Stimulated activated CD8-positive, alpha-beta memory T cell treated with anti-CD3 and anti-CD28 coated beads, Interleukin-15, amount 100 ng/mL, for 48 hours (primary cell): ENCODE measurements at places on chromosomes 7 and 10.

- no peak for DNase-seq
Measured at GRCh38 chr7:74665296-74665938, 7.9 kb downstream of the GTF2I start.

DNA sequence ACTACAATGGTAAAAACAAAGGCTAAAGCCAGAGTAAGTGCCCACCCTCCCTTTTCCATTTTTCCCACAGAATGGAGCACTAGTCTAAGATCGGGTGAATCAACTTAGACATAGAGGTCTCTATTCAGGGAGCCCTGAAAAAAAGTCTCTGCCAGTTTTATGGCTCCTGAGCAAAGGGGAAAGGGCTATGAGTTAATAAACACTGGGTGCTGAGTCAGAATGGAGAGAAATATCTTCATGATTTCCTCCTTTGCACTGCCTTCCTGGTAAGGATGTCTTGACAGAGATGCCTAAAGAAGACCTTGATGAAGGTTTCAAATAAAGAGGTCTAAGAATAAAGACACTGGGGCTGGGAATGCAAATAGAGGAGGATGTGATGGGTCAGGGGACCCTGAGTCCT, 607.4 kb upstream of the MBL2 start:
- DNase-seq = no peak

GRCh38 chr10:69558559-69558958, 14.7 kb downstream of the NEUROG3 start:
- no peak for DNase-seq

- DNase-seq = no peak
Measured at GRCh38 chr7:135253851-135254771, 20.5 kb downstream of the STRA8 start.

DNA sequence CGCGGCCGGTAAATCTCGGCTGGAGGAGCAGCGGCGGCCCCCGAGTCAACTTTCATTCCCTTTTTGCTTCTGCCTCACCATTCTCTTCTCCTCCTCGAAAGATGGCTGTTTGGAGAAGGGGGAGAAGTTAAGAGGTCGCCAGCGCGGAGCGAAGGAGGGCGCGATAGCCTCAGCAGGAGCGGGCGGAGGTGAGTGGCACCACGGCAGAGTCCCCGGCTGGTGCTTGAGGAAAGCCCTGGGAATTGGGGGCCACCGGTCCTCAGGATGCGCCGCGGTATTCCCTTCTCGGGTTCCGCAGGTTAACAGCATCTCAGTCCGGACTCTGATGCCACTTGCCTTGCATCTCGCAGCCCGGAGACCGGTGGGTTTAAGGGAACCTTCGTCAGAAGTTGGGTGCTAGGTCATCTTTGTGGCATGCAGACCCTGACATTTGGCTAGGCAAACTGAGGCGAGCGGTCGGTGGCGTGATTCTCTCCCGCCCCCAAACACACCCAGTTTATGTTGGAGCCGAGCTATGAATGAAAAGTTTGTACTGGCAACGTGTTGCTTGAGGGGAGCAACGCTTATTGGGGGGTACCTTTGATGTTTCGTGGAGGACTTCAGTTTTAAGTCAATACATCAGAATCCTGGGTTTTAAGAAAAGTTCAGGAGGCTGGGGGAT, 59.5 kb upstream of the PRPS1L1 start:
- DNase-seq = no peak

GRCh38 chr10:3640816-3641215, 144.2 kb downstream of the KLF6 start:
- no peak for DNase-seq

GRCh38 chr7:83065714-83066113, 97.0 kb downstream of the PCLO start:
- DNase-seq = no peak

GRCh38 chr7:66376264-66376945, 171.3 kb downstream of the TPST1 start:
- DNase-seq = no peak

- no peak for DNase-seq
Measured at GRCh38 chr10:97509120-97509680, 10.5 kb downstream of the UBTD1 start.

DNA sequence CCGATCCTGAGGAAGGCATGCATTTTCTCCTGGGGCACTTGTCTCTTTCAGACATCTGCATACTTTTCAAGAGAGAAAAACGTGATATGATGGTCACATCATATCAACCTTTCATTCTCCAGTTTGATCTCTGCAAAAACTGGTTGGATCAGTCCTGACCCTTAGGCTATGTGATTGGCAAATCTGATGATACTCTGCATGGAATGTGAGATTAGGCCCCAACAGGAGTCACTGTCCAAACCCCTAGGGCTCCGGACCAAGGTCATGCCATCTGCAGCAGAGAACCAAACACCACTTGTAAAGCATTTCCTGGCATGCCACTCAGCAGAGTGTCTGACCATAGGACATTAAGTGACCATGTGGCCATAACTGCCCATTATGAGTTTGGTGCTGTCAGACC, 8.6 kb downstream of the GCK start:
- DNase-seq = no peak

GRCh38 chr7:94630855-94631254, 25.1 kb downstream of the SGCE start:
- DNase-seq = no peak

- DNase-seq = no peak
Measured at GRCh38 chr7:37160656-37161055, 288.0 kb downstream of the ELMO1 start.

DNA sequence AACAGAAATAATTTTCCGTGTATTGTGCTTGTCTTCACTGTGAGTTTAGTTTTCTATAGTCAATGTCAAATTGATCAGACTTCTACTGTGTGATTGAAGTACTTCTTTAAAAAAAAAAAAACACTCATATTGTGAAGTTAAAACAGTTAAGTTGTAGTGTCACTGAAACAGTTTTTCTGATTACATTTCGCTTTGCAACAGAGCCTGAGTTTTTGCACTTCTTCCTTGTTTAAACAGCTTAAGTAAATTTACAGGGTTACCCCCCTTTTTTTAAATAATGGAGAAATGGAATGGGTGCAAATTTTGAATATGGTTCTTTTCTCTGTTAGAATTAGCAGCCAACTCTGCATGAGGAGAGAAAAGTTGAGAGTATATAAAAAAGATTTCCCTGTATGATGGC, 117.3 kb downstream of the VTI1A start:
- DNase-seq = no peak

- no peak for DNase-seq
Measured at GRCh38 chr10:96369890-96370583, 11.2 kb upstream of the OPALIN start.

DNA sequence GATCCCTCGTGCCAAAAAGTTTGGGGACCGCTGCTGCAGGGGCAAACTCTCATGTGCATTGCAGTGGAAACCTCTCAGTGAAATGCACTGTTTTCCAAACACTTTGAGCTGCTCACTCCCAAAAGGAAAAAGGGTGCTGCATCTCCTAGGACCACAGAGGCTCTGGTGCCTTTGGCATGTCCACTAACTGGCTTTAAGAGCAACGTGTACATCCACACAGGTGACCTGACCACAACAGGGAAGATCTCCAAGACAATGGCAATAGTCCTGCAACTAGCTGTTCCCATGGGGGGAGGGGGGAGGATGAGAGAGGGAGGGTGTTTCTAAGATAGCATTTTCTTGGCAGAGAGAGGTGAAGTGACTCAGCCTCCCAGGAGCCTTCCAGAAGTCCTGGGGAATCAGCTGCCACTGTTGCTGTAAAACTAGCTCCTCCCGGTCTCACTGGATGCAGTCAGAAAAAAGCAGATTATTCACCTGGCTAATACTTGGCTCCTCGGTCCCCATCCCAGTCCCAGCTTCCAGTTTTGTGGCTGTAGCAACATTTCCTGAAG, 181.7 kb downstream of the HECW1 start:
- DNase-seq = no peak

DNA sequence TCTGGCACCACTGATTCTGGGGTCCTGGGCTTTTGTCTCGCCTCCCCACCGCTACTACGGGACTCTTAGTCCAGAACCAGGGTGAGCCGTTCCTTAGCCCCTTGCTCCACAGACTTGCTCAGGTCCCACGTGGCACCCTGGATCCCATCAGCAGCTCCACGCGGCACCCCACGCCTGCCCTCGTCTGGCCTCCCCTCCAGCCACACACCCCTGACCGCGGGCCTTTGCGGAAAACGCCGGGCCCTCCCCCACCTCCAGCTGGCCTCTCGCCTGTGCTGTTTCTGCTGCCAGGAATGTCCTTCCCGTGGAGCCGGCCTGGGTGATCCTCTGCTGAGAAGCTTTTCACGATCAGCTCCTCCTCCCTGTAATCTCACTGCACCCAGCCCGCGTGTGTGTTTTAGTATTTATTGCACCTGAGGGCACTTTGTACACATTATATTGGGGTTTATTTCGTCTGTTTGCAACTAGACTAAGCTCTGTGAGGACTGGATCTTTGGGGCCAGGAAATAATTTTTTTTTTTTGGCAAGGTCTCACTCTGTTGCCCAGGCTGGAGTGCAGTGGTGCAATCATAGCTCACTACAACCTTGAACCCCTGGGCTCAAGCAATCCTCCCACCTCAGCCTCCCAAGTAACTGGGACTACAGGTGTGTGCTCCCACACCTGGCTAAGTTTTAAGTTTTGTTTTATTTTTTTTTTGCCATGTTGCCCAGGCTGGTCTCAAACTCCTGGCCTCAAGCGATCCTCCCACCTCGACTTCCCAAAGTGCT, 10.5 kb upstream of the TTYH3 start:
- no peak for DNase-seq

DNA sequence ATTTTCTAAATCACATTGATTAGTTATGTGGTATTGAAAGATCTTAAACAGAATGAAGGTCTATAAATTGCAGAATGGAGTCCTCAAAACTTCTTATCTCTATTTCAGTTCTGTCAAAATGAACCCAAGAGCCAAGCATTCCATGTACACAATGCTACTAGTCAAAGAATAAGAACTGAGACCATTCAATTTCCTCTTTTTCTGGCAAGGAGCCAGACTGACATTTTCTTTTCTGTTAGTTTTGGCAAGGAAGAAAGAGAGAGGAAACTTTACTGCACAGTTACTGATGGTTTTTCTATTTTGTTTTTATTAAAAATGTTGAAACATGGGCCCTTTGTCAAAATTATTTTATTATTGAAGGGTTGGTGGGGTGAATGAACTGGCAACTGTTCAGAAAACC, 181.8 kb upstream of the FERD3L start:
- no peak for DNase-seq
